ENCODE measurements at places on chromosomes 11 and 22.

GRCh38 chr22:33510429-33510904, 409.8 kb downstream of the LARGE1 start:
- DNase-seq = no peak

- no peak for DNase-seq
Measured at GRCh38 chr11:105858841-105859240, 163.2 kb downstream of the MSANTD4 start.

- no peak for DNase-seq
Measured at GRCh38 chr11:4032097-4032496, 62.5 kb upstream of the RRM1 start.

- no peak for DNase-seq
Measured at GRCh38 chr11:101215069-101215468, 85.5 kb upstream of the PGR start.

- peak; percentile 94 for DNase-seq
Measured at GRCh38 chr22:37198258-37199102, 10.4 kb upstream of the C1QTNF6 start.

DNA sequence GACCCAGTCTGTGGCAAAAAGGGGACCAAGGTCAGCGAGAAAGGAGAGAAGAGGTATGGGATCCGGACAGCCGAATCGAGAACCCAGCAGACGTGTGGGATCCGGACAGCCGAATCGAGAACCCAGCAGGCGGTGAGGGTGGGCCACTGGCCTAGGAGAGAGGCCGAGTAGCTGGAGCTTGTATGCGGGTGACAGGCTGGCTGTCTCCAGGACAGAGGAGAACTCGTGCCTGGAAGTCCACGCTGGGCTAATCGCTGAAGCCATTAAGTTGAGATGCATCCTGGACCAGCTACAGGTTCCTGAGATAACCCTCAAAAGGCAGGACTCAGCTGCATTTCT, 6.0 kb downstream of the CERK start:
- DNase-seq = no peak
